A673 (cell line): ENCODE measurements at places on chromosomes 3 and 15. TPM values are rescaled to one million over a fixed set of nuclear protein-coding genes. Genes with fewer than 3 reads are reported as not detected.

The C3orf85 gene
- not detected in 2 replicates for total RNA-seq

DNA sequence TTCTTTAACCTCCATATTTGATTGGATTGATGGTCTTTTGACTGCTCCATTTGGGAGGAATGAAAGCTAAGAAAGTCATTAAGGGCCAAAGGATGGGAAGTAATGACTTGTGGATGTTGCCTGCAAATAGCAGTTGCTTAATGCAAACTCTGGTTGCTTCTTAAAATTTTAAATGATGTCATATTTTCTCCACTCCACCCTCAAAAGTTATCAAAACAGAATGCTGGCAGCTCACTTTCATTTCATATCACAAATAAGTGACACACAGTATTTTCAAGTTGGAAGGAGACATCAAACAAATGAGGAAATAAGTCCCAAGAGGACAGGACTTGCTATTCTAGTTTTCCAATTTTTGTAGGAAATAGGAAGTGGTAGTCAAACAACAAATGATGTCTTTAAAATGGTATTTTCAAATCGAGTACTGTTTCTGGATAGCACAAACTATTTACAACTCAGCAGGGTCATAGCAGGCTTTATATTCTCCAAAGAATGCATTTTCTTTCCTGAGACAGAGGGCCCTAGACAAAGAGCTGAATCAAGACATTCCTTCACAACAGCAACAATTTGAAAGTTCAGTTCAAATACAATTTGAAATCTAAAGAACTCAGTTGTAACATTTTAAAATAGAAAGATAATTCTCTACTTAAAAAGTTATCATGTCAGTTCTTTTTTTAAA is 165.1 kb upstream of the UBE2E1 start:
- DNase-seq = no peak

DNA sequence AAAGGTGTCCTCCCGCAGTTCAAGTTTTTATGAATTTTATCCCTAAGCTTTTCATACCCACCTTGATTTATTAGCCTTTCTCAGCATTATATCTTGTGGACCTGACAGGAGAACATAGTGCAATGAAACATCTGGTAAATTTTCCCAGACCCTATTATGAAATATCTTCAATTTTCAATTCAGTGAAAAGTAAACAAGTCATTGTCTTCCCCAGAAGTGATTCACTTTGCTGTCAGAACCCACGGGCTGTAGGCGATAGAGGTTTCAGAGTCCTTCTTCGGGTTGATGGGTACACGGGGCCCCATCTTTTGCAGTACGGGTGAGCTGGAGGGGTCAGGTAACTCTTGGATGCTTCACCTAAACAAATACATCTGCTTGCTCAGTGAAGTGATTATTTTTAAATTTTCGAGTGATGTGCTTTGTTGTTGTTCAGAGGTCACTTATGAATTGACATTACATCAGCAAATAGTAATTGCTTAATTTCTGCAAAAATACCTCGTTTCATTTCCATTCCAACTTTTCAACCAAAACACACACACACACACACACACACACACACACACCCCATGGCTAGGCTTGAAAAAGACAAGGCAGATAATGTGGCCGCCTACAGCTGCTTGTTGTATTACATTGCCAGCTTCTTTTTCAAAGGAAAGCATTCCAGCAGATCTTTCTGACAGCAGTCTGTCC is 102.9 kb downstream of the SEMA6D start:
- no peak for DNase-seq

GRCh38 chr3:54619531-54619930 is 308.3 kb downstream of the LRTM1 start:
- peak; percentile 4 for DNase-seq
